ENCODE measurements at places on chromosomes 5 and 9. TPM values are rescaled to one million over a fixed set of nuclear protein-coding genes. Genes with fewer than 3 reads are reported as not detected.

Gene GGTA1
- total RNA-seq: not detected

DNA sequence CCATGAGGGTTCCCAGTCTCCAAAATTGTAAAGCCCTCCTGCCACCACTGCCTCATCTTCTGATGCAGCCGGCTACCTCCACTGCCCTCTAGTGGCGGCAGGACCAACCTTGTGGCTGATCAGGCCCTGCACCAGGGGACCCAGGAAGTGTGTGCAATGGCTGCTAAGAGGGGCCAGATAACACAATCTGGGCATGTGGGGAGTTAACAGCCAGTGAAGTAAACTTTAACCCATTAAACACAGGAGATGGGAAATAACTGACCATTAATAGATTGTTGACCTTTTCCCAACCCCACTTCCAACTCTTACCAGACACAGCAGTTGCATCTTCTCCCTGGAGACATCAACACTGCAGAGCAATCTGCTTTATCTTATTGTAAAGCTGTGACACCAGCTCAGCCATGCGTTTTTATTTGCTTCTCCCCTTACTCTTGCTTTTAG, 63.3 kb downstream of the FREM1 start:
- peak; percentile 77 for DNase-seq
- H3K27me3 ChIP-seq: peaks cover 2% of the 10 kb centered on the region
- no peak overlapping the region for H3K4me3 ChIP-seq
- no peak overlapping the region for H3K27ac ChIP-seq

GRCh38 chr5:10457682-10458574, 16.2 kb downstream of the ROPN1L start:
- H3K27me3 ChIP-seq: no peaks in the 10 kb centered on the region
- H3K27ac ChIP-seq: no peak overlapping the region
- no peak overlapping the region for H3K4me3 ChIP-seq
- no peaks in the 10 kb centered on the region for H3K4me1 ChIP-seq
- H3K36me3 ChIP-seq: no peaks in the 10 kb centered on the region
- no peak for DNase-seq

GRCh38 chr5:178772351-178772750, 41.9 kb upstream of the ZNF354A start:
- H3K27ac ChIP-seq: no peak overlapping the region
- H3K27me3 ChIP-seq: no peaks in the 10 kb centered on the region
- H3K36me3 ChIP-seq: no peaks in the 10 kb centered on the region
- H3K4me1 ChIP-seq: peaks cover 2% of the 10 kb centered on the region

DNA sequence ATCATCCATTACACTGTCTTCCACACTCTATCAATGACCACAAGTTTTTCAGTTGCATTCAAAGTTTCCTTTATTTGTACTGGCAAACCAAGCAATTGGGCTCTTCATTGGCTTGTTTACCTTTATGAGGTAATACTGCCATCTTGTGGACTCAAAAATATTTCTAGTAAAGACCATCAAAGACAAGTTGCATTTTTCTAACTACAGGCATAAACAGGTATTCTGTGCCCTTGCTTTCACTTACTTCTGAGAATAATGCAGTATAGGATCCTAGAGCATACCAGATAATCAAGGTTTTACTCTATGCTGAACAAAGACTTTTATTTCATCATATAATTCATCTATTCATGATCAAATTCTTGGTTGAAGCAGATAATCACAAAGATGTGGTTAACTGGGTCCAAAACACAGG, 173.7 kb upstream of the POU5F2 start:
- no peaks in the 10 kb centered on the region for H3K27me3 ChIP-seq
- no peaks in the 10 kb centered on the region for H3K4me1 ChIP-seq
- H3K36me3 ChIP-seq: no peaks in the 10 kb centered on the region
- no peak overlapping the region for H3K27ac ChIP-seq
- no peak overlapping the region for H3K4me3 ChIP-seq

Gene TMC1
- total RNA-seq: not detected

DNA sequence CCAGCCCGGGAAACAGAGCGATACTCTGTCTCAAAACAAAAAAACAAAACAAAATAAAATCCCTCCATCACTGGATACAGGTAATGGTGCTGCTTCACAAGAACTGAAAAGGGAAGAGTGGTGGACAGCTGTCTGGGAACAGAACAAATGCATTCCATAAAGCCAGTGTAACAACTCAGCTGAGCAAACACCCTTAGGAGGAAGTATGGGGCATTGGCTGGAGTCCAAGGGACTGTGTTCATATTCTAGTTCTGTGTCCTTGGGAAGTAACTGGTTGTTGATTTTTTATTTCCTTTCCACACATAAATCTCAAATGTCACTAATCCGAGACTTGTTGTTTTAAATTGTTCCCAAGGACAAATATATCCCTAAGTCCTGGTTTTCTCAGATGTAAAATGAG, 38.3 kb downstream of the HTR1A start:
- H3K4me3 ChIP-seq: no peak overlapping the region
- H3K27me3 ChIP-seq: no peaks in the 10 kb centered on the region
- H3K36me3 ChIP-seq: no peaks in the 10 kb centered on the region
- H3K27ac ChIP-seq: no peak overlapping the region

DNA sequence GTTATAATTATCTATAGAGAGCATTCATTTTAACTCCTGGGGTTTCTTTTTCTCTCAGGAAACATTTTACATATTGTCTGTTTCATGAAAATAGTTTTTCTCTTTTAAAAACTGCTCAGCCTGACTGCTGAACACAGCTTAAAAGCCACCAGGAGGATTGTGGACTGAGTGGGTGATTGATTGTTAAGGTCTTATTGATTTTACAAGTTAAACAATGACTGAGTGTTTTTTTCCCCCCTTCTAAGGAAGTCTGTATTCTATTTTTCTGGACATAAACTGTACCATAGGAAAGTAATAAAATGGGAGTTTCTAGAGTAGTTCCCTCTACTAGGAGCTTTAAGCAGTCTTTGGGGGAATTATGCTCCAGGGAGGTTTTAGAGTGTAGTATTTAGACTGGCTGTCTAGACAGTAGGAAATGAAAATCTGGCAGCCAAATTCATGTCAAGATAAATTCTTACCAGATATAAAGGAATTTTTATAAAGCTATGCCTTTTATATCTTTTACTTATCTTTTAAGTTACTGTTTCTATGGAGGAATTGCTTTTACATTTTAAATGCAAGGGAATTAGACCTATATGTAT, 463.9 kb downstream of the PRR16 start:
- no peak for DNase-seq
- H3K4me1 ChIP-seq: no peaks in the 10 kb centered on the region
- H3K4me3 ChIP-seq: no peak overlapping the region
- H3K27ac ChIP-seq: no peak overlapping the region
- H3K36me3 ChIP-seq: no peaks in the 10 kb centered on the region
- H3K27me3 ChIP-seq: no peaks in the 10 kb centered on the region

GRCh38 chr9:108863891-108864290, 1.8 kb downstream of the ACTL7A start:
- H3K36me3 ChIP-seq: peaks cover 16% of the 10 kb centered on the region
- H3K4me3 ChIP-seq: no peak overlapping the region
- H3K27me3 ChIP-seq: no peaks in the 10 kb centered on the region
- no peaks in the 10 kb centered on the region for H3K4me1 ChIP-seq

Gene DCAF10
- total RNA-seq: 10.9 TPM

Gene TAF11L12
- total RNA-seq: not detected

DNA sequence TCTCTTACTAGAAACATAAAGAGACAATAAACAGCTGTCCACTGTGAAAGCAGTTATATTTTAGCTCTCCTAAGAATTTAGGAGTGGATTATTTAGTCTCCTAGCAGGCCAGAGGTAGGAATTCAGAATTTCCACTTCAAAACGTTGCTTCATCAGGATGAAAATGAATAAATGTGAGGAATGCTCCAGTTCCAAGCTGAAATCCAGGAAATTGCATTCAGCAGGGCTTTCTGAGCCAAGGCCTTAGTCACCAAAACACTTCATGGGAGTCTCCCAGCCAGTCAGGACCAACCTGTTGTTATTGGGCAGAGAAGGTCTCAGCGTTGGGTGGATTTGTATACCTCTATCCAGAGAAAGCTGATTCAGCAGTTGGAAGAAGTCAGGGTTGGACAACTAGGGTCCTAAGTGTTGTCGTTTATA, 1040.3 kb downstream of the TLE1 start:
- H3K36me3 ChIP-seq: no peaks in the 10 kb centered on the region
- no peaks in the 10 kb centered on the region for H3K4me1 ChIP-seq
- no peak overlapping the region for H3K4me3 ChIP-seq
- no peak for DNase-seq
- no peaks in the 10 kb centered on the region for H3K27me3 ChIP-seq

DNA sequence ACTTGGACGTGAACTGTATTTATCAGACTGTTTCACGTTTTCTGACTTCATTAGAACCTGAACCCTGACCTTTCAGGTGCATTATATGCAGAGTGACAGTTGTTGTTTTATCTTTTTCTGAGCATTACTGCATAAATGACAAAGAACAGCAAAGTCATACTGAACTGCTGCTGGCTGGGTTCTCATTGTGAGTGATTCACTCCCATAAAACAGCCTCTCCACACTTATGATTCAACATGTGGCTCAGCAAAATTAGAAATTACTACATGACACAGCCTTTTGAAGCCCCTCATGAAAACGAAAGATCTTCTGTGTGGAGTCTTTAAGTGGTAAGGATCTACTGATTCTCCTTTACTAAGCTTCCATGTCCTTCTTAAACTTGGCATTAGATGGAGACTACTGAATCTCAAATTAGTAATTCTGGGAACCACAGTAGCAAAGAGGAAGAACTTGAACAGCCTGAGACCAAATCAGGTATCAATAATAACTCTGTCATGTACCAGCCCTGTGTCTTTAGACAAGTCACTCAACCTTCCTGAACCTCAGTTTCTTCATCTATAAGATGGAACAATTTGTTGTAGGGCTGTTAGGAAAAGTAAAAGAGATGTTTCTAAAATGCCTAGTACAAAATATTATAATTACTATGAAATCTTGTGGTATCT, 172.3 kb upstream of the GNA14 start:
- peaks cover 13% of the 10 kb centered on the region for H3K4me1 ChIP-seq
- H3K36me3 ChIP-seq: peaks cover 2% of the 10 kb centered on the region
- H3K4me3 ChIP-seq: no peak overlapping the region
- no peak overlapping the region for H3K27ac ChIP-seq

GRCh38 chr5:78586251-78586650, 62.3 kb downstream of the LHFPL2 start:
- no peaks in the 10 kb centered on the region for H3K4me1 ChIP-seq
- peak; percentile 6 for DNase-seq
- no peak overlapping the region for H3K4me3 ChIP-seq
- H3K36me3 ChIP-seq: no peaks in the 10 kb centered on the region

Gene SURF6
- total RNA-seq: 13.8 TPM

DNA sequence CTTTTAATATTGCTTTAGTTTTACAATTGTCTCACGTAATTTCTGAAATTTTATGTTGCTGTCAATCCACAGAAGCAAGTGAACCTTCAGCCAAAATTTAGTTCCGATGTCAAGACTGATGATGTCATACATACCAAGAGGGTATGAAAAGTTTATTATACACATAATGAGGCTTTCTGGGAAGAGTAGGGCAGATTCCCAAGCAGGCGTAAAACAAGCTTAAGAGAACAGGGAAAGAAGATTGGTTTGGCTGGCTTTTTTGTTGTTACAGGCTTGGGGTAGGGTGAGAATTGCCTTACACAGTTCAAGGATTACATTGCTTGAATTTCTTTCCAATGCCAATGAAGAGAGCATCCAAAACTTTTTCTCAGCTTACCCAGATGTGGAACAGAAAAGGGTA, 1962.9 kb upstream of the CDH6 start:
- H3K4me1 ChIP-seq: no peaks in the 10 kb centered on the region
- H3K27ac ChIP-seq: no peak overlapping the region
- H3K36me3 ChIP-seq: no peaks in the 10 kb centered on the region
- H3K4me3 ChIP-seq: no peak overlapping the region
- no peaks in the 10 kb centered on the region for H3K27me3 ChIP-seq
